ENCODE measurements at places on chromosomes 5 and 9.

DNA sequence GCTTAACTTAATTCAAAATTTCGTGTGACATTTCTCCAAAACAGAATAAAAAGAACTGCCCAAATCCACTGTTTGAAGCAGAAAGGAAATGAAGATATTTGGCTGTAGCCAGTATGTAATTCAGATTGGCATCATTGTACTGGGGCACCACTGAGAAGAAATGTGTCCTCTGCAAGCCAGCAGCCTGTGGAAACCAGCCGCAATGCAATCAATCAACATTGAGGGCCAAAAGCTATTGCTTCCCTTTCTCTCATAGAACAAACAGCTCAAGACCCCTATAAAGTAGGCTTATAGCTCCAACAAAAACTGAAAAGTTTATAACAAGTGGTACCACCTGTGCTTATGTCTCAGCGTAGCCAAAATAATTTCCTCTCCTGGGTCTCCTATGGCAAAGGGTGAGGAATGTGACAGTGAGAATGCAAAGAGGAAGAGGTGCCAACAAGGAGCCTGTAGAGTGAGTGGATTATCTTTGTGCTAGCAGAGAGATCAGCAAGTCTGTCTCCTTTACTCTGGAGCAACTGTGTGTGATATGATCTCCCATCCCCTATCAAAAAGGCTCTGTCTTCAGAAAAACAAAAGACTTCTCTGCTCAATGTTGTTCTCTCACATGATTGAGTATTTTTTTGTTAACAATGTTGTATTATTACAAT is 1072.3 kb upstream of the DMAC1 start:
- DNase-seq = no peak

GRCh38 chr5:14503017-14503680 is 78.4 kb upstream of the OTULINL start:
- no peak for DNase-seq

DNA sequence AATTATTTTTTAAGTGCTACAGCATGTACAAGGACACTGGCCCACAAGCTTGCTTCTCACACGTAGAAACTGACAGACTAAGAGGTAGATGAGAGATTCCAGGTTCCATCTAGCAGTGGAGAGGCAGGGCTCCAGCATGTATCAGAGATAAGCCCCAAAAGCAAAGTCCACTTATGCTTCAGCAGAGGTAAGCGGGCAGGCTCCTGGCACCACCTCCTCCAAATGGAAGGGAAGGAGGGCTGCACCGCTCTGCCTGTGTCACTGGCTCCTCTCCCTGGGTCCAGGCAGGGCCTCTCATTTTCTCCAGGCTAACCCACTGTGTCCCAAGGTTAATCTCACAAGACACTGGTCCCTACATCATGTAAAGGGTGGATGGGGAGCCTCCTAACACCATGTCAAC is 15.9 kb downstream of the GRHPR start:
- DNase-seq = no peak

DNA sequence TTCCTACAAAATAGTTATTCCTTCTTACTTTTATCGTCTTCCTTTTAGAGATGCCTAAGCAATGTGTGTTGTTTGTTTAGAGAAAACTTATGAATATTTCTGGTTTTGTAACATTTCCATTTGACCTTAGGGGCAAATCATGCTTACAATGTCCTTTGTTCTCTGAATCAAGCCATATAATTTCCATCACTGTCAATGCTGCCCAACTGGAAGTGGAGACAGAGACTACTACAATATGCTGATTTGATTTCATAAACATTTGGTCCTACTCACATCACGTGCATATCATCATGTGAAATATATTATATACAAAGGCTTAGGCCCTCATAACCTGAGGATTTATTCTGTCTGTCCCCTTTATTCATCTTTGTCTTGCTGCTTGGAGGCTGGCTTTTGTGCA is 183.2 kb upstream of the CD180 start:
- DNase-seq = no peak

GRCh38 chr5:97181856-97182545 is 1.0 kb downstream of the RIOK2 start:
- no peak for DNase-seq

GRCh38 chr5:133307275-133307674 is 255.5 kb downstream of the HSPA4 start:
- no peak for DNase-seq

- no peak for DNase-seq
These were observed 200.4 kb downstream of the PCSK5 start for GRCh38 chr9:76090909-76091308.

DNA sequence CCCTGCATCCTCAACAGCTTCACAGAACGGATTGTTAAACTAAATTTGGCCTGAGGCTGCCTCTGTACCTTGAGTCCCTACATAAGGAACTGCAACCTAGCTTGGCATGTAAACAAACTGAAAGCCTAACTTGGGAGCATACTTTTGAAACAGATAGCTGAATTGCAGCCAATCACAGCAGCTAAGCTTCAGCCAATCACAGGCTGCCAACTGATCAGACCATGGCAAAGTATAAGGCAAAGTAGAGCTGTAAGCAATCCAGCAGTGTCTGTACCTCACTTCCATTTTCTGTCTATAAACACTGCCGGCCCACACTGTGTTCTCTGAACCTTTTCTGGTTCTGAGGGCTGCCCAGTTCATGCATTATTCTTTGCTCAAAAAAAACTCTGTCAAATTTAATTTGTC is 8.9 kb upstream of the ZNF483 start:
- DNase-seq = no peak

- DNase-seq = no peak
These were observed 6.3 kb downstream of the DAPK1 start for GRCh38 chr9:87503927-87504326.

DNA sequence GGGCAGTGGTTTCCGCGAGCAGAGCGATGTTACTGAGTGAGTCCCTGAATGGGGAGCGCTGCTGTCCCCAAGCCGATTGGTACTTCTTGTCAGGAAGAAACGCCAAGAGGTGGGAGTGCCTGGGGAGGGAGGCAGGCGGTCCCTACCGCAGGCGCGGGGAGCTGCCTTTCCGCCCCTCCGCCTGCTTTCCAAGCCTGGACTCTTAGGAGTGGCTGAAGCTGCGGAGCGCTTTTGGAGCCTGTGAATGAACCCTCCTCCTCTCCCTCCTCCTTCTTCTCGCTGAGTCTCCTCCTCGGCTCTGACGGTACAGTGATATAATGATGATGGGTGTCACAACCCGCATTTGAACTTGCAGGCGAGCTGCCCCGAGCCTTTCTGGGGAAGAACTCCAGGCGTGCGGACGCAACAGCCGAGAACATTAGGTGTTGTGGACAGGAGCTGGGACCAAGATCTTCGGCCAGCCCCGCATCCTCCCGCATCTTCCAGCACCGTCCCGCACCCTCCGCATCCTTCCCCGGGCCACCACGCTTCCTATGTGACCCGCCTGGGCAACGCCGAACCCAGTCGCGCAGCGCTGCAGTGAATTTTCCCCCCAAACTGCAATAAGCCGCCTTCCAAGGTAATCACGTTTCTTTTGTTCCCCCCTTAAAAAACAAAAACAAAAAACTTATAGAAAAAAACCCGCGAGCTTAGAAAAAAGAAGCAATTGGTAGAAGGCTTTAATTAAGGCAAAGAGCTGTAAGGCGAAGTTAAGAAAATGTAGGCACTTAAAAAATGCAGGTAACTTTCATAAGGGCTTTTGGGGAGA is at the start of gene VCAN:
Gene VCAN, plus strand, starts transcription at position 340 of the 808 bp plus-strand sequence. CDS start 11,775 bp downstream, outside the sequence.
- no peak for DNase-seq

GRCh38 chr9:21689854-21690253 is 112.6 kb upstream of the MTAP start:
- DNase-seq = no peak

- DNase-seq = no peak
These were observed 106.4 kb upstream of the DHFR start for GRCh38 chr5:80761176-80761575.

GRCh38 chr9:108845507-108845906 is 10.3 kb downstream of the ACTL7B start:
- no peak for DNase-seq

- no peak for DNase-seq
These were observed 138.7 kb downstream of the RAPGEF6 start for GRCh38 chr5:131496400-131496713.

DNA sequence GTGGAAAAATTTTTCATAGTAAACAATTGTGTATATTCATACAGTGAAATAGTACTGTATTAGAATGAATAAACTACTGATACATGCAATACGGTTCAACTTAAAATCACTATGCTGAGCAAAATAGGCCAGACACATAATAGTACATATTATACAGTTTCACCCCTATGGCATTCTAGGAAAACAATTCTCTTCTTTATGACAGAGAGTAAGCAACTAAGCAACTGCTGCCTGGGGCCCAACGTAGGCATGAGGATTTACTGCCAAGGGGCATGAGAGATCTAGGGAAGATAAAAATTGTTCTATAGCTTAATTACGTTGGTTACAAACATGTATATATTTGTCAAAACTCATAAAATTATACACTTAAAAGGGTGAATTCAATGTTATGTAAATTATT is 180.2 kb downstream of the DRD1 start:
- DNase-seq = no peak

DNA sequence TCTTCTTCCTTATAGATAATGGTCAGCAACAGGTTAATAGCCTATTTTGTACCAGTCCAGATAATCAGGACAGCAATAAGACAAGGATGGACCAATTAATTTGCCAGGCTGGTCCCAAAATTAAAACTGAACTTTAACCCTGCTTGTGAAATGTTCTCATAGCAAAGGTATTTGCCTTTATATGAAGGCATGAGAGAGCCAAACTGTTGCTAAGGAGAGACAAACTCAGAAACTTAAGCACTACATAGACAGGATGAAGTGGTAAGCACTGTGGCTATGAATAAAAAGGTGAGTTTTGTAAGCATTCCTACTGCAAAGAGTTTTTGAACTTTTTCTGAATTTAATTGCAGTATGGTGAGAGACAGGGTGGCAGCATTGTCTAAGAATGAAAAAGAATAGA is 174.7 kb upstream of the PPP1R2B start:
- DNase-seq = no peak

GRCh38 chr9:111114486-111114885 is 76.2 kb upstream of the LPAR1 start:
- DNase-seq = no peak

- DNase-seq = no peak
These were observed 123.9 kb upstream of the HAPLN1 start for GRCh38 chr5:83844449-83845068.

DNA sequence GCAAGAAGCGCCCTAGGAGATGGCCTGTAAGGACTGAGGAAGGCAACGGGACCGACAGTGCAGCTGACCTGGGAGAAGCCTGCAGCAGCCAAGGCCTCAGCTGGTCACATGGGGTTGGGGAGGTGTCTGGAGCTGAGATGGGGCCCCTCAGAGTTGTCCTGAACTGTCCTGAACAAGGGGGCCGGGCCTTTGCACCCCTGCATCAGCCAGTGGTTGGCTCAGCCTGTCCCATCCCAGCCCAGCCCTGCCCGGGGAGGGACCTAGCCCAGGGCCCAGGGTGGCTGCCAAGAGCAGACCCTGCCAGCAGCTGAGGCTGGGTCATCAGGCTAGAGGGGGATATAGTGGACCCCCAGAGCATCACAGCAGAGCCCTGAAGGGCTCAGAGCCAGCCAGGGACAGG is 122.8 kb upstream of the PPP1R26 start:
- DNase-seq = no peak

- DNase-seq = no peak
These were observed 149.7 kb downstream of the ESM1 start for GRCh38 chr5:54835647-54836046.

DNA sequence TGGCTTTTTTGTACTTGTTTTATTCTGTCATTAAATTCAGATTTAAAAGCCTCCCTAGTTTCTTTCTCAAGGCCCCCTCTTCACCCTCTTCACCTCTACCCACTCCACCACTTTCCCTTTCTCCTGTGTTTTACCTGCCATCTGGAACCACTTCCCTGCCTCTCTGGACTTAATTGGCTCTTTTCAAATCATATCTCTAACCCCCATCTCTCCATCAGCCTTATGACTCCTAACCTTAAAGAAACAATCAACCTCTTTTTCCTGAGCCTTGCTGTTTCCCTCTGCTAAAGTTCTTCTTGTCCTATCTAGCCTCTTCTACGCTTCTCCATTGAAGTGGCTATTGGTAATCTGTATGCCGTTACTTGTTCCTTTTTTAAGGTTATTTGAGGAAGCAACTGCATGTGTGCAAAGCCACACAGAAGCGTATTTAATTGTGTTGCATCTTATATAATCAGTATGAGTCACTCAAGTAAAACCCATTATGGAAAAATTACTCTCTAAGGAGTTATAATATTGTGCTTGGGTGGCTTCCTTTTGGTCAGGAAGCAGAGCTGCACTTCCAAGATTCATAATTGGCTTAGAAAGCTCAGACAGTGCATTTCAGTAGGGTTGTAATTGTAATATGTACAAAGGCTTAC is 653.6 kb upstream of the ITGA1 start:
- no peak for DNase-seq

- DNase-seq = no peak
These were observed 224.4 kb downstream of the FRMD3 start for GRCh38 chr9:83313781-83314180.

DNA sequence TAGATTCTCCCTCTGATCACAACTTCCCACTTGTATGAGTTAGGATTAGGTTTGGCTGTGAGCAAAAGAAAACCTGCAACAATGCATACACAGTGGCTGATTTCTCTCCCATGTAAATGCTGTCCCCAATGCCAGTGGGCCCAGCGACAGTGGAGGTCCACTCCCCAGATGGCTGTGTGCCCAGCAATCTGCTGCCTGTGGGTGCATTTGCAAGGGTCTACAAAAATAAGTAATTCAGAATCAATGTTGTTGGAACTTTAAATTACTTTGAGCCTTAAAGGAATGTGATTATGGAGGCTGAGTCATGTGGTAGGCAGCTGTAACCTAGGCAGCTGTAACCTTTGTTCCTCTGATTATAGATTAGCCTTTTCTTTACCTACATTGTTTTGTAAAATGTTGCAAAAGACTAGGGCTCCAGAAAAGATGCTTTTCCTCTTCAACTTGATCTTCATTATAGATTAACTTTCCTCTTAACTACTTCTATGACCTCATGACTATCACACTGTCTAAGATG is 14.2 kb upstream of the MXD3 start:
- no peak for DNase-seq

DNA sequence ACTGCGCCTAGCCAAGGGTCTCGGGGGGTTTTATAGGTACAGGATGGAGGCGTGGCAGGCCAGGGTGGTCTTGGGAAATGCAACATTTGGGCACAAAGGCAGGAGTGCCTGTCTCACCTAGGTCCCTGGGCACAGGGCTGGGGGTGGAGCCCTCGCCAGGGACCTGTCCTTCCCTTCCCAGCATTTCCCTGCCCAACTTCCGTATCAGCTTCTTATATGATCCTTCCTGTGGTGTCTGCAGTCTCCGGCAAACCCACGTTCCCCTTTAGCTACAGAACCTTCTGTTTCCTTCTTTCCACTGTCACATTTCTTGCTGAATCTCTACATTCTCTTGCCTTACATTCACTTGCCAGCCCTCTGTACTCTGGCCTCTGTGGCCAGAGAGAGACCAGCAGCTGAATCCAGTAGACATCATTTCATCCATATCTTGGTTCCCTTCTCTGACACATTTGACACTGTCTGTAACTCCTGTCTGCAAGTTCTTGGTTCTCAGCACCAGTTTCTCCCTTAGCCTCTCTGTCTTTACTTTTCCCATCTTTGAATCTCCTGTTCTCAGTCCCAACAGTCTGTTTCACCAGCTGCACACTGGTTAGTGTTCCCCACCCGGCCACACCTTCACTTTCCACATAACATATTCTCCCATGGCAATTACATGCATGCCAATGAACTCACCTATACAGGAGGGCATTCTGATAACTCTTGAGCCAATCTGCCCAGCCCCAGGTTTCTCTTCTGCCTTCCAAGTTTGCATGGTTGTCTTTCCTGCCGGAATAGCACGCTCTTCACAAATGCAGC is 134.7 kb upstream of the ZNF608 start:
- DNase-seq = no peak

GRCh38 chr9:115999498-115999897 is 154.1 kb upstream of the PAPPA start:
- no peak for DNase-seq

GRCh38 chr9:3419893-3420292 is 105.9 kb downstream of the RFX3 start:
- no peak for DNase-seq

Data from stimulated activated CD8-positive, alpha-beta memory T cell treated with anti-CD3 and anti-CD28 coated beads, Interleukin-2, amount 100 ng/mL, for 1 hour (primary cell).